ENCODE measurements at places on chromosomes 12 and 14. TPM values are rescaled to one million over a fixed set of nuclear protein-coding genes. Genes with fewer than 3 reads are reported as not detected.

FAM186B gene
- total RNA-seq = 0.15 TPM

REP15 gene
- total RNA-seq = 0.62 TPM

LAG3 gene
- 1.6 TPM for total RNA-seq

TRHDE gene
- 0.23 TPM for total RNA-seq

CLECL1 gene
- not detected for total RNA-seq

OR9K2 gene
- not detected for total RNA-seq

FAM181A gene
- total RNA-seq = not detected

SIX4 gene
- 2.7 TPM for total RNA-seq

MYH6 gene
- not detected for total RNA-seq

NCKAP5L gene
- total RNA-seq = 7.3 TPM

FMNL3 gene
- 1.9 TPM for total RNA-seq

FAM90A1 gene
- total RNA-seq = 0.07 TPM

ZDHHC22 gene
- total RNA-seq = 0.46 TPM

CALM1 gene
- 318 TPM for total RNA-seq

FRMD6 gene
- total RNA-seq = 38.8 TPM

TAS2R30 gene
- not detected for total RNA-seq

B3GNT4 gene
- 0.54 TPM for total RNA-seq

TESPA1 gene
- total RNA-seq = not detected

LALBA gene
- not detected for total RNA-seq

ANKRD33 gene
- 0.12 TPM for total RNA-seq

TMCC3 gene
- 0.99 TPM for total RNA-seq

ING4 gene
- 16.8 TPM for total RNA-seq

RAB21 gene
- 42.5 TPM for total RNA-seq

DLGAP5 gene
- total RNA-seq = 32.0 TPM

PAH gene
- total RNA-seq = not detected

PTPRB gene
- 0.72 TPM for total RNA-seq
